ENCODE measurements at places on chromosomes 2 and 18.

GRCh38 chr2:66577321-66578053 lies 142.6 kb downstream of the MEIS1 start:
- peak; percentile 42 for DNase-seq

DNA sequence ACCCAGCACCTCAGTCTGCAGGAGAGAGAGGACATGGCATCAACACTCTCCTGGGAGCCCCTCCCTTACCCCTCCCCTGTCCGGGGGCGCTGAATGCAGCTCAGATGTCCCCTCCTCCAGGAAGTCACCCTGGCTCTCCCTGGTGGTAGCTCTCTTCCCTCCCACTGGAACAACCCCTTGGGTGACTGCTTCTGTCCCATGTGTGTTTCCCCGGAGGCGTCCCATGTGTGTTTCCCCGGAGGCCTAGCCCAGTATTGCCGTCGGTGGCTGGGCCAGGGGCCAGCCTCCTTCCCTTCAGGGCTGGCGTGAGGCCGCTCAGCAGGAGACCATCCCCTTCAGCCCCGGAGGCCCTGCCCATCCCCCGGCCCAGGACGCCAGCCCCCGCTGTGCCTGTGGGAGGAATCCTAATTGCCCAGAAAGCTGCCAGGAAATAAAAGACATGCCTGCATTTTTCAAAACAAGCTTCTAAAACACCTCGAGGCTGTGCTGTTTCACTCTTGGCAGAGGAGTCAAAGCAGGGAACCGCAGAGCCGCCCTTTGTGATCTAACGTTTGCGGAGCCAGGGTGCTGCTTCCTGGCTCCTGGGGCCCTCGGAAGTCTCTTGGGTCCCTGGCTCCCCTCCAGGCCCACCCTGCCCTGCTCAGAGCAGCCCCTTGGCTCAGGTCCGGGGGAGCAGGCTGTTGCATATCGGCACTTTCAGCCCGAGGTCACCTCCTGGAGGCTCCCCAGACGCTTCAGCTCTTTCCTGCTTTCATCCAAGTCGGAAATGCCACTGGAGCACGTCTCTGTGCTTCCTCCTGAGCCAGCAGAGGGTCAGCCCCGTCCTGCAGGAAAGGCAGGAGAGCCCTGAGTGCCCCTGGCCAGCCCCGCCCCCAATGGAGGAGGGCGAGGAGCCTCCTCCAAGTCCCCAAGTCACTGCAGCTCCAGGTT lies 11.4 kb downstream of the SNED1 start:
- peak; percentile 70 for DNase-seq

- DNase-seq: peak; percentile 76
Observed at GRCh38 chr2:40451918-40452605, at the start of gene SLC8A1. TSS of gene SLC8A1 (minus strand) at chr2:40452090.

DNA sequence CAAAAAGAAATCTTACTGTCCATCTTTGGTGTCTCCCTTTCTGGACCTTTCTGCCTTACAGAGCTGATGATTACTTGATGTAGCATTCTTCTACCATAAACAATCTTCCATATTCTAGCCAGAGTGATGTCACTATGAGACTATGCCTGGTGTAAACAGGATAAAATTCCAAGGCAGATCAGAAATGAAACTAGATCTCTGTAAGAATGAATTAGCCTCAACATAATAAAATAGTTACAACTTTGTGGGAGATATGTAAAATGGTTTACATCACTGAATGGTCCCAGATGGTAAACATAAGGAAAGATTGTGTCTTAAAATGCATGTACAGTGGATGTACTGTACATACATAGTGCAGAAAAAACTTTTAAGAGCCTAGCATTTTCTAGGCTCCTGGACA lies 112.3 kb upstream of the ZNF521 start:
- DNase-seq: peak; percentile 79

DNA sequence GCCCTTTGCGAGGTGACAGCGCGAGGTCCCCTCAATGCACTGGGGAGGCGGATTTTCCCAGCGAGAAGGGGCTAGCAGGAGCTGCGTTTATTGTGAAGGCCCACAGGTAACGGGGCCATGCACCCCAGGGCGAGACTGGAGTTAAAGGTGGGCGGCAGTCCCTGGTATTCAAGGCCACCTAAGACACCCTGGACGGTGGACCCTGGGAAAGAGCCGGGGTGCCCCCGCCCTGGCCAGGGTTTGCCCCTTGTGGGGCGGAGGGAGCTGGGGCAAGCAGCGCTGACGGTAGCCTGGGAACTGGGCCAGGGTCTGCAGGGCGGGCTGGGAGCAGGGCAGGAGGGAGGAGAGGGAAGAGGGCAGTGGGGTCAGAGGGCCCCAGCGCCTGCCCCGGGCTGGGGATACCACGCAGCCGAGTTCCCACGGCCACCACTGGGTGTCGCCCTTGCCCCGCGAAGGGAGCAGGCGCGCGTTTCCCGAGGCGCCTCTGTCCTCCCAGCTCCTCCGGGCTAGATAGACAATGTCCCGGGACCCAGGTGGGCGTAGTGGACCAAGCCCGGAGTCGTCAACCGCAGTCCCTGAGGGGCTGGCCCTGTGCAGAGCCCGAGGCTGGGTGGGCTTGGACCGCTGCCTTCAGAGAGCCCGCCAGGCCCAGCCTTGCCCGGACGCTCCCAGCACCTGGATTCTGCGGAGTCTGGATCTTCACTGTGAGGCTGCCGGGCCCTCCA lies 80.2 kb downstream of the SMAD4 start:
- peak; percentile 68 for DNase-seq

DNA sequence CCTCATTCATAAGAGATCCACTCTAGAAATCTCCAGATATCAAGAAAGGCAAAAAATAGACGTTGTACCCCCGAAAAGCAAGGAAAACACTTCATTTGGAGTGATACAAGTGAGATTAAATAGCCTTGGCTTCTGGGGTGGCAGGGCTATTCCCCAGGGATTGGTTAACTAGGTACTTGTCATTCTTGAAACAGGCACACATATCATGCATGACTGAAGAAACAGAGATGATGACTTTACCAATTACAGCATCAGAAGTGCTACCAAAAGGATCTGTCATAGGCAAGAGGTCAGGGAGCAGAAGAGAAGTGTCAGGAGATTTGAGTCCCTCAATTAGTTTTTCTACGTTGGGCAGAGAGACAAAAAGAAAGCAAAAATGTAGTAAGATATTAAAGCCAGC lies 45.2 kb upstream of the NFU1 start:
- DNase-seq: no peak

GRCh38 chr18:2978661-2979106 lies 34.3 kb downstream of the LPIN2 start:
- peak; percentile 78 for DNase-seq

GRCh38 chr18:54736981-54737380 lies 91.3 kb upstream of the RAB27B start:
- DNase-seq: no peak

DNA sequence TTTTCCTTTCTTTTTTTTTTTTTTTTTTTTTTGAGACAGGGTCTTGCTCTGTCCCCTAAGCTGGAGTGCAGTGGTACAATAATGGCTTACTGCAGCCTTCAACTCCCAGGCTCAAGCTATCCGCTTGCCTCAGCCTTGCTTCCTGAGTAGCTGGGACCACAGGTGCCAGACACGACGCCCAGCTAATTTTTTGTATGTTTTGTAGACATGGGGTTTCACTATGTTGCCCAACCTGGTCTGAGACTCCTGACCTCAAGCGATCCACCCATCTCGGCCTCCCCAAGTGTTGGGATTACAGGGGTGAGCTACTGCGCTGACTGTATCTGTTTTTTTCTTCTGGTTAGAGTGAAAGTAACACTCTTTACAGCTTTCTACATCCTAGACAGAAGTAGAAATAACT lies 240.3 kb upstream of the FBXO11 start:
- no peak for DNase-seq

DNA sequence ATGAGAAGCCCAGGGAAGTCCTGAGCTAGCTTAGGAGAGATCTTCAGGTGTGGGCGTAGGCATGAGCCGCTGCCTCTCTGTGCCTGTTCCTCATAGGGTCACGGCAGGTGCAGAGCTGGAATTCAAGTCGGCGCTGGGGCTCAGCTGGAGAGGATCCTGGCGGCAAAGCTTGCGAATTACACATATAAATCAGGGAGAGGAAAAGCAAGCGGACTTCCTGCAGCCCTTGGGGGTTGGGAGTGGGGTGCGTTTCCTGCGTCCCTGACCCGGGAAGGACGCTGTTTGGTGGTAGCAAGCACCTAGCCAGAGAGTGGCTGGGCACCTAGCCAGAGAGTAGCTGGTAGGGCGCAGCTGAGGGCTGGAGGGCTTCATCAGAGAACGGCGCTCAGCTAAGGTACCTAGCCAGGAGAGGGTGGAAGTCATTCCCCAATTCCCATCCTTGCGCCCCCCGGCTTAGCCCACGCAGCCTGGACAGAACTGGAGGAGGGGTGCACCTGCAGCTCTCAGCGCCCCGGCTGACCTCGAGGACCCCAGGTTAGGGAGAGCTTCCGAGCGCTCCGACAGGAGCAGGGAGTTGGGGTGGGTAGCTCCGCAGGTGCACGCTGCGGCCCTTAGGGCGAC lies 459 bp upstream of the EFR3B start:
- peak; percentile 60 for DNase-seq

DNA sequence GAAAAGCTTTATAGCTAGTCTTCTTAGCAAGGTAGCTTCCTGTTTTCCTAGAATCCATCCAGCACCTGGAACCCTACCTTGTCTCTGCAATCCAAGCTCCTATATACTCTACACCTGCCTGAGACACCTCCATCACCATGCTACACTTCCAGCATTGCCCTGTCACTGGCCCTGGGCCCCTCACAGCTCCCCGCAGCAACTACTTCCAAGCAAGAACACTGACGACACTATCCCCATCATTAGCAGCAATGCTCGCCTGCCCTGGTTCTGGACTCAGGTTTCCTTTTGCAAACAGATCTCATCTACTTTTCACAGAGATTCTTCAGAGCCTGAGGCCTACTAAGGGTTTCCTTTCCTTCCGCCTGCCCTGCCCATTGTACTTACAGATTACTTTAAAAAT lies 121.1 kb downstream of the DTNB start:
- DNase-seq: no peak

- peak; percentile 12 for DNase-seq
Observed at GRCh38 chr18:49747876-49748275, 65.5 kb downstream of the ACAA2 start.

- no peak for DNase-seq
Observed at GRCh38 chr2:109489296-109489695, 124.5 kb downstream of the SEPTIN10 start.

GRCh38 chr2:51213826-51214225 lies 181.9 kb upstream of the NRXN1 start:
- no peak for DNase-seq

- DNase-seq: no peak
Observed at GRCh38 chr2:199607914-199608313, 150.2 kb upstream of the SATB2 start.

GRCh38 chr18:59061914-59062642 lies 77.6 kb upstream of the SEC11C start:
- DNase-seq: no peak

GRCh38 chr18:64966667-64967066 lies 784.1 kb upstream of the CDH7 start:
- peak; percentile 2 for DNase-seq

GRCh38 chr2:56770490-56770889 lies 586.7 kb downstream of the CCDC85A start:
- no peak for DNase-seq

- DNase-seq: peak; percentile 41
Observed at GRCh38 chr2:37671009-37671815, at the start of gene CDC42EP3. TSS of gene CDC42EP3 (minus strand) at chr2:37671642. CDS start at chr2:37646587, 25,055 bp downstream.

- DNase-seq: peak; percentile 6
Observed at GRCh38 chr2:234919711-234920110, 32.1 kb upstream of the SH3BP4 start.

DNA sequence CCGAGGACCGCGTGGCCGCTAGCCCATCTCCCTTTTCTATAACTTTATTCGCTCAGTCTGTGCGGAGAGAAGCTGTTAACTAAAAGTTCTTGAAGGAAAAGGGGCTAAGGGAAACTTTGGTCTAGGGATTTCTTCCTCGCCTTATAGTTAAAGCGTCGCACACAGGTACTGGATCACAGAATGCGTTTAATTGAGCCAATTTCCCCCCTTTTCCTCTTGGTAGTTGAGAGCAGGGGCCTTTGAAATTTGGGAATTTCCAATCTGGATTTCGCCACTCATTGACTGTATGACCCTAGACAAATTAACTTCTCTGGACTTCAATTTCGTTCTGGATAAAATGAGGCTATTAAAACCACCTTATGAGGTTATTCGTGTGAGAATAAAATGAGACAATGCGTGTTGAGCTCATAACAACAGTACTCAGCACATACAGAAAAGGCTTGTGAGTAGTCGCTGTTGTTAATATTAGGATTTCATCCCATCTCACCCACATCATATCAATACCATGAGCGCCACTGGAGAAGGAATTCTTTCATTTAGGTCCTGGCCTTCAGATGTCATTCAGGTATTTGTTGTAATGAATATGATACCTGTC lies 763 bp upstream of the OLA1 start:
- no peak for DNase-seq

DNA sequence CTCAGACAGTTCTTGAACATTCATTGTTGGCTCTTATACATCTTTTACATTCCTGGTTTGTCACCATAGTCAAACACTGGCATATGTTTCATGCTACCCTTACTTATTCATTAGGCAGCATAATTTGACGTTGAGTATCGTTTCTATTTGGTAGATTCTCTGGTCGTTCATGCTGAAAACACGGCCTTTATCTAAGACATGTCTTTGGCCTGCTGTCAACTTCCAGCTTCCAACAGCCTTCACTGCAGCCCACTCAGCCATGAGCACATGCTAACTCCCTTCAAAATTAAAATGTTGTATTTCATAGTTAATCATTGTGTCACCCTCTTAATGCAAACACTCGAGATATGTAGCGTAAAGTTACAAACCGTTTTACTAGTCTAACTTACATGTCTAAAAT lies 493.0 kb upstream of the NRP2 start:
- no peak for DNase-seq

- DNase-seq: peak; percentile 65
Observed at GRCh38 chr2:186570604-186571003, 19.3 kb upstream of the ITGAV start.

GRCh38 chr2:218805627-218806026 lies 23.7 kb downstream of the CYP27A1 start:
- DNase-seq: peak; percentile 48

- no peak for DNase-seq
Observed at GRCh38 chr2:233705911-233706506, 6.7 kb upstream of the UGT1A5 start.

DNA sequence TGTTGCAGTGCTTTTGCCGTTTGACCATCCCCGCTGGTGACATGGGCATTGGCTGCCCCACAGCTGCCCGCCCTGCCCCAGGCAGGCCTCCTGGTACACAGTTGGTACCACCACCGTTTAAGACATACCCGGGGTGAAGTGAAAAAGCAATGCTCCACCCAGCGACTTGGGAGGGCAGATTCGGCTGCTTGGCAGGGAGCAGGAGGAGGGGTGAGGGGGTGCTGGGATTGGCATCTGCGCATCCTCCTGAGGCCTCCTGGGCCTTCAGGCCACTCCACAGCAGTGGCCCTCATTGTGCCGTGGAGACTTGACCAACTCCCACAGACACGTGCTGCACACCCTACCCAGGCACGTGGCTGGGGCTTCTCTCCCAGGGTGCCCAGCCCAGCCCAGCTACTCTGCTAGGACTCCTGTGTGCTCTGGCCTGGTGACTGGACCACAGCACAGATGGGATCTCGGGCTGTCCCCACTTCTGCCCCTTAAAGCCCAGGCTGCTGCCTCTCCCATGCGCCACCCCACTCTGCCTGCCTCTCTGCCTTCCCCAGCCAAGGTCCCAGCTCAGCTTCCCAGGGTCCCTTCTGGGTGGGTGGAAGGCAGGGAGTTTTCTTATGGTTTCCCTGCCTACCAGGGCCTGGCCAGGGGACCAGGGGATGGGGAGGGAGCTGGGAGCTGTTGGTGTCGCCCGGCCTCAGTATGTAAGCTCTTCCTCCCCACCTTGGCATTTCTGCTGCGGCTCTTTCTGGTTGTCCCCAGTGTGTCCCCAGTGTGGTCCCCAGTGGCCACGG lies 157.0 kb upstream of the HS6ST1 start:
- no peak for DNase-seq

Data from foreskin fibroblast (primary cell).